Effector CD4-positive, alpha-beta T cell (primary cell): ENCODE measurements at places on chromosomes 2 and 18.

GRCh38 chr18:3691705-3692104 is 241.7 kb downstream of the TGIF1 start:
- DNase-seq, result no peak

DNA sequence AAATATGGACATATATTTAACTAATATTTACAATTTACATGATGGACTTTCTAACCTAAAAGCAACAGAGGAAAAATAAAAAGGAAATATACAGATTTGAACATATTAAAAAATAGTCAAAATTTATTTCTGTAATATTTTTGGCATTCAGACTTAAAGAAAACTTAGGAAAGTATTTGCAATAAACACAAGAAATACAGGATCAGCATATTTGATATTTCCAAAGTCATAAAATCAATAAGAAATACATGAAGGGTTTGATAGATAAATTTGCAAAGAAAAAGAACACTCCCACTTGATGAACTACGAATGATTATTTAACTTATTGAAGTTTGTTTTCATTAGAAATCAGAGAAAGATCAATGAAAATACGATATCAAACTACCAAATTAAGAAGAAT is 48.6 kb upstream of the CD302 start:
- no peak for DNase-seq

- no peak for DNase-seq
Measured at GRCh38 chr2:180933332-180933731, 47.1 kb upstream of the UBE2E3 start.

- DNase-seq, result no peak
Measured at GRCh38 chr18:51603551-51603950, 406.1 kb upstream of the MEX3C start.

DNA sequence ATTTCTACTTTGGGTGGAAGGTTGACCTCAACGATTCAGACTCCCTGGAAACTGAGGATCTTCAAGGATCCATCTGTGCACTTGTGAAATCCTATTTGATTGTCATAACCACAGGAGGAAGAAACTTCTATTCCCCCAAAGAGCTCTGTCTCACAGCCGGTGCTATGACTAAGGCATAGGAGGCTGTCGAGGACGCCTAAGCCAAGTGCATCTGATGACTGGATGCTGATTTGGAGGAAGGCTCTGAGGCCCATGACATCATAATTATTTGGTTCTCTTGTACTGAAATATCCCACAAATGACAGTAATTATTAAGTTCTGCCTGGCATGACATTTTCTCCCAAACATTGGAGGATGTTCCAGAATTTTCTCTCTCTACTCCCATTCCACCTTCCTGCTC is 13.8 kb upstream of the KCNF1 start:
- DNase-seq, result no peak

- no peak for DNase-seq
Measured at GRCh38 chr2:235677276-235677788, 183.5 kb downstream of the AGAP1 start.

- no peak for DNase-seq
Measured at GRCh38 chr18:55515214-55515613, 72.8 kb downstream of the TCF4 start.

DNA sequence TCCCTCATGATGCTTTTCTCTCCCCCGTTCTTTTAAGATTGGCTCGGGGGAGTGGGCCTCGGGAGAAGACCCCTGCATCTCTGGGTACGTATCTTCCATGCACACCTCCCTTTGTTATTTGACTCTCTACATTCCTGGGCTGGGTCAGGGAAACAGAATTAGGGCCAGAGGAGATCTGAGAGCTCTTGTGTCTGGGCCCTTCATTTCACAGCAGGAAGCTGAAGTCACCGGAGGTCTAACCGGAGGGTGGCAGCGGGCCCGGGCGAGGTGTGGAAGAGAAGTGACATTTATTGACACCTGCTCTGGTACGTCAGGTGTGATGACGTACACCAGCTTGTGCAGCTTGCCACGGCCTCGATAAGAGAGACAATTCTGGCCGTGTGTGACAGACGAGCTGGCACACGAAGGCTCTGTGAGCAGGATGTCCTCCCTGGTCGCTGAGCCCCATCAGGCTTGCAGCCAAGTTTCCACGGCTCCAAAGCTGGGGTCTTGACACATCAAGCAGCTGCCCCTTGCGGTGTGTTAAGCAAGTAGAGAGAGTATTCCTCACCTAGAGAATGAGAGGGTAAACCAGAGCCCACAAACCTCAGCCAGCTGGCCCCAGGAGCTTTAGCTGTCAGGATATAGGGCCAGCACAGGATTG is 30.4 kb downstream of the TOGARAM2 start:
- peak; percentile 79 for DNase-seq

- no peak for DNase-seq
Measured at GRCh38 chr2:102262216-102263129, 48.9 kb upstream of the IL1RL1 start.

DNA sequence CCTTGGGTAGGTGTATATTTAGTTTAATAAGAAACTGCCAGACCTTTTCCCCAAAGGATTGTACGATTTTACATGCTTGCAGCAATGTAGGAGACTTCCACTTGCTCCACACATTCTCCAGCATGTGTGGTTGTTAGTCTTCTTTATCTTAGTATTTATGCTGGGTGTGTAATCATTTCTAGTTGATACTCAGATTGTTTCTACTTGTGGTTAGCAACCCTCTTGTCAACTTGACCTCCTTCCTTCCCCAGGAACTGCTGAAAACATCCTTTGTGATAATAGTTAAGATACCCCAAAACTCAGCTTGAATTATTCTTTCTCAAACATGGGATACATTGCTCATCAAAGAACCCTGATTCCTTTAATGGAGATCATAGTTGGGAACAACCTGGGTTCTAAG is 37.2 kb upstream of the CYBRD1 start:
- DNase-seq, result no peak

- DNase-seq, result no peak
Measured at GRCh38 chr2:196473617-196474016, 165.9 kb upstream of the CCDC150 start.

- DNase-seq, result no peak
Measured at GRCh38 chr2:218146056-218146455, 20.2 kb downstream of the CXCR2 start.
